Gastroesophageal sphincter (tissue), 4 donors: ENCODE measurements at places on chromosomes 3 and 15.
A peak's percentile ranks its signal among the peaks of the same experiment; 100 is the strongest.

DNA sequence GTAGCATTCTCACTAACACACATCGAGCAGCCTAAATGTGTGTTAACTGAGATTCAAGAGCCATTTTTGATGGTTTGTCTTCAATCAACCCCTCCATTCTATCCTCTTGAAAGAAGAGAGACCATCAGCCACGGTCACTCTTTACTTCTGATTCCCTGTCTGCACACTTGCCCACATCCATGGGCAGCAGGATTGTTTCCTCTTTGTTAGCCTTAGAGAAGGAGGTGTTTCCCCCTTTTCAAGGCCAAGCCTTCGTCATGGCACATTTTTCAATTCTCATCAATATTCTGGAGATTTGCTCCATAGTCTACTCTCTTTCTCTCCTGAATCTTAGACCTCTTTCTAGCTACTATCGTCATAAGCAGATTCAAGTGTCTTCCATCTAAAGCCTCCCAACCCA is 522.4 kb upstream of the NAALADL2 start:
- ATAC-seq, result no peak

DNA sequence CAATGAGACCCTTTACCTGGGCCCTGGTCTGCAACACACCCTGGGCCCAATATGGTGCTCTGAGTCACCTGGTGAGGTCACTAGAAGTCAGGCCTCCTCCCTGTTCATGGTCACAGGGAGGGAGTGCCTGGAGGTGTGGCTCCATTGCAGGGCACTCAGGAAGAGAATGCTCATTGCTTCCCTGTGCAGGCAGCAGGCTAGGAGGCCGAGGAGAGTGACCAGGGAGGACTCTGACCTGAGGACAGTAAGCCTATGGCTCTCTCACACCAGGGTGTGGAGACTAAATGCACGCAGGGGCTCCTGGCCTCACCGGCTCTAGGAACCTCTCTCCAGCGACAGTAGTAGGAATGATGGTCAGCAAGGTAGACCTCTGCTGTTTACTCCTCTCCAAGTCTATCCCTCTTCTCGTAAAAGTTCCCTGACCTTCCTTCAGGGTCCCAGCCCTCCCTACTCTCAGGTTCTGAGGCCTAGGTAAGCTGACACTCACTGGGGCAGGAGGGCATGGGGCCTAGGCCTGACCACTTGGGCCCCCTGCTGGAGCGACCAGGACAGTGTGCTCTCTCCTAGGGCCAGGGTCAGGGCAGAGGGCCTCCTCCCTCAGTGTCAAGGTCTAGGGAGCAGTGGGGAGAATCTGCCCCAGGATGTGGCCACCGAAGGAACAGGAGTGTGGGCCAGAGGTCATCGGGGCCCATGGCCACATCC is 9.6 kb upstream of the SLCO2A1 start:
- ATAC-seq, result peak; percentile 32

GRCh38 chr3:31064021-31064420 is 169.6 kb upstream of the GADL1 start:
- ATAC-seq, result no peak

DNA sequence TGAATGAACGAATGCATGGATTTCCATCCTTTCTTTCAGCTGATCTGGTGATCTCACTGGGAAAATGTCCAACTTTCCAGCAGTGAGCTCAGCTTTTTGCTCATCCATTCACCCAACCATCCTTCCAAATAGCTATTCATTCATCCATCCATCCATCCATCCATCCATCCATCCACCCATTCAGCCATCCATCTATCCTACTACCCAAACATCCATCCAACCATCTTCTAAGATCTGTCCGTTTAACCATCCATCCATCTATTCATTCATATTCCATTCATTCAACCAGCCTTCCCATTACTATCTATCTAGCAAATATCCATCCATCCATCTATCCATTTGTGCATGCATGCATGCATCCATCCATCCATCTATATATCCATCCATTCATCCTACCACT is 39.4 kb downstream of the WNT7A start:
- ATAC-seq, result no peak

DNA sequence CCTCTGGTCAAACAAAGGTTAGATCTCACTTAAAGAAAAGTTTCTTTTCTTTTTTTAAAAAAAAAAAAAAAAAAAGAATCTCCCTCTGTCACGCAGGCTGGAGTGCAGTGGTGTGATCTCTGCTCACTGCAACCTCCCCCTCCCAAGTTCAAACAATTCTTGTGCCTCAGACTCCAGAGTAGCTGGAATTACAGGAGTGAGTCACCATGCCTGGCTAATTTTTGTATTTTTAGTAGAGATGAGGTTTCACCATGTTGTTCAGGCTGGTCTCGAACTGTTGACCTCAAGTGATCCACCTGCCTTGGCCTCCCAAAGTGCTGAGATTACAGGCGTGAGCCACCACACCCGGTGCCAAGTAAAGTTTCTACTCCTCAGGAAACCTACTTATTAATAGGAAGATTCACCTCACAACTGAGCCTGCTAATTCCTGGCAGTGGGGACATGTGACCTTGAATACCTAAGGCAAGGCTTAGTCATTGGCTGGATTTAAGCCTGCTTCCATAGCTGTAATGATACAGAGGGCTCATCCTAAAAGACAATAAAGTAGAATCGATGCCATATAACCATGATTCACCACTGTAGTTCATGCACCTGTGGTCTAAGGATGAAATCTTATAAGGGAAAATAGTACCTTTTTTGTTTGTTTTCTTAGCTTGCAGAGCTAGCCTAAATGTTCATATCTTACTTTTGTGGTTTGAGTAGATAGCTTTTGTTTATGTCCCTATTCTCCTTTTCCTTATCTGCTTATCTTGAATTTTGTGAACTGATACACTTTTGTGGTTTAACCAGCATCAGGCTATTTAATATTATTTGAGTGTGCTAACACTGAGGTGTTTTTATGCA is 24.8 kb upstream of the RBMS3 start:
- ATAC-seq, result no peak

GRCh38 chr3:100105501-100105900 is 8.8 kb downstream of the FILIP1L start:
- ATAC-seq, result no peak
